ENCODE measurements at places on chromosomes 2 and 18.

DNA sequence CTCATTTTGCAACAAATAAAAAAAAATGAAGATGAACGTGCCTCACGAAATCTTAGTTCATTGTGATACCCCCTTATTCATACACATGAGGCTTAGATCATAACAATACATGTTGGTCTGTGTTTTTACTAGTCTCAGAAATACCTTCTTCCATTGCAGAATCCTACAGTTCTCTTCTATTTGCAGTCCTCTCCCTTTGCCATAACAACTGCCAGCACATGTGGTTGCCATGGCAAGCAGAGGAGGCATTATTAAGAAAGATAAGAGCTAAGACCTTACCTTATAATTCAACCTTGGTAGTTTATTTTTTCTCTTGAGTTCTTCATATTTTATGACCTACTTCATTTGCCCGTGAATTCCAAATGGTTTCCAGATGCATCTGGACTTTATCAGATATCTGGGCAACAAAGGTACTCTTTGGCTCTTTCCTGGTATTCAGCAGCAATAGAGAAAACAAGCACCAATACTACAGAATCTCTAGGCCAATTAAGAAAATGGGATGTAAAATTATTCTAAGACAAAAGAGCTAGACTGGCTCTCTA, 524.0 kb downstream of the CMPK2 start:
- no peak for DNase-seq

- DNase-seq = no peak
Observed at GRCh38 chr18:78721981-78722380, 257.6 kb upstream of the SALL3 start.

GRCh38 chr2:197212344-197213262, 98.0 kb downstream of the ANKRD44 start:
- DNase-seq = no peak

DNA sequence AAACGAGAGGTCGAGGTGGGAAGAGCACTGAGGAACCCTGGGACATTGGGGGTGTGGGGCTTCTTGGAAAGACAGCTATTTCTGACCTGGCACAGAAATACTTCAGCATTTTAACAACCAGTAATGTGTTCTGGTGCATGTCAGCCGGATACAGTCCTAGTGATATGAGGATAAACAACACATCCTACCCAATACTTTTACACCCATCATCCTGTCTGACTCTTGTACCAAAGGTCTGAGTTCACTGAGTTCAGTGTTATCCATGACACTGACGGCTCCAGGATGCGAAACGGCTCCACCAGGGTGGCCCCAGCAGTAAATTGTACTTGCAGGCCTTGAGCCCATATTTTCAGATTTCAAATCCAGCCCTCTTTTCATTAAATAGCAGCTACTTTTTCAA, 65.9 kb upstream of the SH3BP4 start:
- no peak for DNase-seq

DNA sequence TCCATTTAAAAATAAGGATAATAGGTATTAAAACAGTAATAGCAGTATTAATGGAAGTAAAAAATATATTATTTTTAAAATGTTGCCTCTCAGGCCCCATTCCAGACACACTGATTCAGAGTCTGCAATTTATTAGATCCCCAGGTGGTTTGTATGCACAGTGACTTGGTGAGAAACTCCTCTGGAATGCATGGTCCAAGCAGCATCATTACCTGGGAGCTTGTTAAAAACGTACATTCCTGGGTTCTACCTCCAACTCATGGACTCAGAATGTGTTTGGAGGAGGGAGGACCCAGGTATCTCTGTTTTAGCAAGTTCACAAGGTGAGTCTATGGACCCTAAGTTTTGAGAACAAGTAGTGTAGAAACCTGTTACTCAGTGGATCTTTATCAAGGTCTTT, 95.6 kb downstream of the ITGA4 start:
- no peak for DNase-seq

DNA sequence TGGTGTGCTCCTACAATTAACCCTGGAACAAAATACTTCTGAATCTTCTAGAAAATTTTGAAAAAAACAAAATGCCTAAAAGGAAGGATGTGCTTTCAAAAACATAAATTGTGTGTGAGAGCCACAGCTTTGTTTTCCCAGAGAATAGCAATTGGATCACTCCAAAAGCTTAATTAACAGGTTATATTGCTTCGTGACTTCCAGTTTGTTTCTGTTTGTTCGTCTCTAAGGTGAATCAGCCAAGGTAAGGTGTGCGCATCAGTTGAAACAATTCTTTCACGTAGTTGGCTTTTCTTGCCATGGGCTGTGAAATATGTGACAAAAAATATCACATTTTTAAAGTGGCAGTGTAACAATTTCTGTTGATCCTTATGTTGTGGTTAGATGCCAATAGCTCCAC, 90.3 kb upstream of the BARD1 start:
- no peak for DNase-seq

GRCh38 chr18:58768293-58768974, 96.2 kb upstream of the ZNF532 start:
- DNase-seq = peak; percentile 57

DNA sequence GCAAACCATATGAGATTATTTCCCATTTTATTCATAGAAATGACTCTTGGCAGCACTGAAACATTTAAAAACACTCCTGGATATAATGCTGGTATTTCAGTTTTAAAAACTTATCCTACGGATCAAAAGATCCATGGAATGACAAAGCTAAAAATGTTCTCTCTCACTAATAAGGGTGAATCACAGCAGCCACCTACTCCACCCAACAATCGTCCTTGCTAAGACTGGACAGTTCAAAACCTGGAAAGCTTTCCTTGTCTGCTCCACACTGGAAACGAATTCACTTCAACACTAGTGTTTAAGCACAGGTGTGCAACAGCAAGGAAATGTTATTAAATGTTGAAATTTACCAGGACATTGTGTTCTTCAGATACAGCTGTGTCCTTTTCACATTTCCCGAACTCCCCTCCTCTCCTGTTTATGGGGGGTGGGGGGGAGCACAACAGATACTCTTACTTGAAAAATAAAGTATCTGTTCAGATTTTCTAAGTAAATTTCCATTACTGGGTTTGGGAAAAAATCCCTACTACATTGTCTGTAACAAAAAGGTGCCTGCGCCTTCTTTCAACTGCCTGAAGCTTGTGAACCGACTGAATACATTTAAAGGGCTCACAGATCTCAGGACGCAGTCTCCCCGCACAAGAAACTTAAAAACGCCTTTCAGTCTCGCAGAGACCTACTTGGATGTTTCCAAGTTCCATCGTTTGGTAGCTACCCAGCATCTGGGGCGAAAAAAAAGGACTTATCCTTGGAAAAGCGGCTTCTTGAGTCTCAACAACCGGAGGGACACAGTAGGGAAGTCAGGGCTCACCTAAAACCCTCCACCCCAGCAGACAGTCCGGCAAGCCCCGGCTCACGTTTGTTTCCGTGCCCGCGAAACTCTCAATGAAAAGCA, 1.3 kb downstream of the YWHAQ start:
- DNase-seq = no peak

DNA sequence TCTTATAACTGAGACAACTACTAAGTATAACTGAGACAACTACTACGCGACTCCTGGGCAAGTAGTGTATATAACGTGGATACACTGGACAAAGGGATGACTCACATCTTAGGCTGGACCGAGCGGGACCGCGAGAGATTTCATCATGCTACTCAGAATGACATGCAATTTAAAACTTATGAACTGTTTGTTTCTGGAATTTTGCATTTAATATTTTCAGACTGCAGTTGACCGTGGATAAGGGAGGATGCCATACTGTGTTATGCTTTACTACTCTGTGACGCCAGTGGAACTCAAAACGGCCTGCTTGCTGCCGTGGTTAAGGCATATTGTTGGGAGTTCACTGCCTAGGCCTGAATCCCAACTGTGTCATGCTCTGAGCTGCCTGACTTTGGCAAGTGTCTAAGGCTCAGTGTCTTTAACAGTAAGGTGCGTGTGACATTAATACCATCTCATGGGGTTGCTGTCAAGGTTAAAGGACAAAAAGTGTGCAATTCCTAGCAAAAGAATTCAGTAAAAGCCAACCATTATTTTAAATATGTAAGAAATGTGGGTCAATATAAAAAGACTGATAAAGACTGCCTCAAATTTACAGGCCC, 64.6 kb downstream of the BMP10 start:
- no peak for DNase-seq

- DNase-seq = no peak
Observed at GRCh38 chr2:97953853-97954252, 41.9 kb downstream of the TMEM131 start.

DNA sequence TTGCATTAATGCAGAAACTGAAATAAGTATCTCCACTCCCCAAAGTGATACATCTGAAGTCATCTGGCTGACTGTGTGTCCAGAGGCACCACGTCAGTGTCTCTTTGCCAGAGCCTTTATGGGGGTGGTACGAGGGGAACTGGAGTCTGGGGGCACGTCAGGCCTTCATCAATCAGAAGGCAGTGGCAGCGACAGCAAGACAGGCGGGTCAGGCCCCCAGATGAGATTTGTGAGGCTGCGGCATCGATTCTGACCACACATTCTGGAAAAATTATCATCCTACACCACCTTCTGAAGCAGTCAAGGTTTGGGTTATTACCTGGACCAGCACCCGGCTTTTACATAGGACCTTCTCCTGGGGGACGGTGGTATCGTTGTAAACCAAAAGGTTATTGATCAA, 223.6 kb downstream of the GBX2 start:
- DNase-seq = no peak

GRCh38 chr2:209458008-209458979, 34.4 kb downstream of the MAP2 start:
- DNase-seq = no peak

DNA sequence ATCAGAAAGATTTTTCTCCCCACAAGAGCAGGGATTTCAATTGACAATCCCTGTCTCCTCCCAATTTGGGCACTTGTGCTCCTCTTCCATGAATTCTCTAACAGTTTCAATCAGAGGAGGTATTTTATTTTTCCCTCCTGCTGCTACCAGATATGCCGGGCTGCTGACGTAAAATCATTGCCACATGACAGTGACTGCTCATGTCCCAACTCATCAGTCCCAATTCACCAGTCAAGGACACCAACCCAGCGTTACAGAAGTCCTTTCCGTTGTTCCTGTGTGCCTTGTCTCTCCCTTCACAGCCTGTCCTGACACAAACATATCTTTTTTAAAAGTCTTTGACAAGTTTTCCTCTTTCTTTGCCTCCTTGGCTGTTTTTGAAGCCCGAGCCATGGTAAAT, 540.2 kb downstream of the LRP1B start:
- DNase-seq = no peak

- no peak for DNase-seq
Observed at GRCh38 chr18:49019446-49020045, 68.8 kb upstream of the SMAD7 start.

GRCh38 chr2:167814881-167815718, 432.3 kb downstream of the STK39 start:
- DNase-seq = no peak

- DNase-seq = peak; percentile 34
Observed at GRCh38 chr2:8514796-8515758, 166.8 kb upstream of the ID2 start.

DNA sequence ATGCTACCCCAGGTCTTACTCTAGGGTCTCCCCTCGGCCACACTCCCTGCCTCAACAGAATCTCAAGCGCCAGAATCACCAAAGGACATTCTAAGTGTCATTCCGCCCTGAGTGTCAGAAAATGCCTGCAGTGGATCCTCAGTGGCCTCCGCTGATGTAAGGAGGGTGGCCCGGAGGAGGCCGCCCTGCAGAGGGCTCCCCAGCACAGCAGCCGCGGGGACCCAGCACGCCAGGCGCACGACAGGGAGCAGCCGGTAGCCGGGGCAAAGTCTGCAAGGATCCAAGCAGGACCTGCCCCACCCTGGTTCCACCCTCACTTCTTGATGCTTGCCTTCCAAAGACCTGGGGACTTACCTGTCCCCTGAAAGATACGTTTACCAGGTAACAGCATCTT, 54.2 kb upstream of the ID2 start:
- no peak for DNase-seq

- DNase-seq = no peak
Observed at GRCh38 chr2:31053929-31054782, 84.1 kb downstream of the GALNT14 start.
